Retinal pigment epithelial cell (primary cell): ENCODE measurements at places on chromosomes 16 and 17.

DNA sequence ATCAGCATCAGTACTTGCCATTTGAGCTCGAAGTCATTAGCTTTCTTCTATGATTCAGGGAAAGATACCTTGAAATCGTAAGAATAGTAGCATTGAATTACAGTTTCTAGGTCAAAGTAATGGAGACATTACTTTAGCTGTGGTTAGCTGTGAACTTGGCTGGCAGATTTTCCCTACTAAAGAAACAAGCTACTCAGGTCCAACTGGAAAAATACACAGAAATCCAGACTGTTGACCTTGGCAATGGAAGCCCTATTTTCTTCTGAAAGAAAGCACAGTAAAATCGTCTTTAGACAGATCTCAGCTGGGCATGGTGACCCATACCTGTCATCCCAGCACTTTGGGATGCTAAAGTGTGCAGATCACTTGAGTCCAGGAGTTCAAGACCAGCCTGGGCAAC lies 13.4 kb upstream of the DNAJA2 start:
- no peak for DNase-seq

DNA sequence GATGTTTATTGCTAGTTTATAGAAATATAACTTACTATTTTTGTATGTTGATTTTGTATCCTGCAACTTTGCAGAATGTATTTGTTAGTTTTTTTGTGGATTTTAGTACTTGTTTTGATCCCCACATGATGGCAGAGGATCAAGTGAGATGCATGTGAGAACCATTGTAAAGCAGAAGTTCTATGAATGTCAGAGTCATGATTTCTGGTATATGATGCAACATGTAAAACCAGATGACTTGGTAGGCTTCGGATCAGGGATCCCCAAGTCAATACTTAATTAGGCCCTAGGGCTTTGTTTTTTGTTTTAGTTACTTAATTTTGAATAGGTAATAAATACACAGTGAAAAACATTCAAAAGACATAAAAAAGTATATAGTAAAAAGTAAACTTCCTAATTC lies 45.8 kb downstream of the ESRP2 start:
- DNase-seq, result no peak

DNA sequence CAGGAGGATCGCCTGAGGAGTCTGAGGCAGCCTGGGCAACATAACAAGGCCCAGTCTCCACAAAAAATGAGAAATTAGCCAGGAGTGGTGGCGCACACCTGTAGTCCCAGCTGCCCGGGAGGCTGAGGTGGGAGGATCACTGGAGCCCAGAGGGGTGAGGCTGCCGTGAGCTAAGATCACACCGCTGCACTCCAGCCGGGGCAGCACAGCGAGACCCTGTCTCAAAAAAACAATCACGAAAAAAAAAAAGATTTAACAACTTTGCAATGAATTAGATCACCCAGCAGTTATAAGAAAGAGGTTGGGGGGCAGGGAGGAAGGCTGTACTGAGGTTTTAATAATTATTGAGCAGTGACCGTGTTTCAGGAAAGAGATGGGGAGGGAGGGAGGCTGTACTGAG lies 49.4 kb downstream of the RPH3AL start:
- DNase-seq, result no peak

DNA sequence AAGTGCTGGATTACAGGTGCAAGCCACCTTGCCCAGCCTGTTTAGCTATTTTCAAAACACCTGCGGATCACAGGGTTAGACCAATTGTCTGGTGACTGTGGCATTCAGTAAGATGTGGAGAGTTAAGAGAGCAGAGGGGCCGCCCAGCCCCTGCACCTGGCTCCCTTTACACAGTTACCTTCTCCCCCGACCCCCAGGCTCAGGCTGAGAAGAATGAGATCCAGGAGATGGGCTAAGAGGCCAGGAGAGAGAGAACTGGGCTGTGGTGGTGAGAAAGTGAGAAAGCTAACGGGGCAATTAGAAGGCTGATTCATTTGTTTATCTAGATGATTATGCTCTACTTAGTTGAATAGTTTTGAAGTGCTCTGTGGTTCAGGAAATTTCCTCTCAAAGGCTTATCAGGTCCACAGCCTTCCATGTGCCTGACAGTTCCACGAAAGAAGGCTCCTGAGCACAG lies 67.8 kb upstream of the AXIN2 start:
- DNase-seq, result no peak

DNA sequence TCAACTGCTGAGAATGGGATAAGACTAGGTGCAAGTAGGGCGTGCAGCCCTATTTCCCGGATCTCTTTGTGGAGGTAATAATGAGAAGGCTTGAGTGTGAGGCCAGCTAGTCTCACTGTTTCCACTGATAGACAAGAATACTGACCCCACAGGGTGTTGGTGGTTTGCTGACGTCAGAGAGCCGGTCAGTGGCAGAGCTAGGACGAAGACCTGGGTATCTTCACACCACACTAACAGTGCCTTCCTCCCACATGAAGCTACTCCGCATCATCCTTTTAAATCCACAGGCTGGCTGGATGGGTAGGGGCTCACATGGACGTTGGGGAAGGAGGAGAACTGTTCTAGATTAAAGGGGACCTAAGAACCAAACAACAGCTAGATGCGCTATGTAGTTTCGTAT lies 68.0 kb downstream of the ZFHX3 start:
- no peak for DNase-seq
